ENCODE measurements at places on chromosomes 7 and 10.
A peak's percentile ranks its signal among the peaks of the same experiment; 100 is the strongest.

DNA sequence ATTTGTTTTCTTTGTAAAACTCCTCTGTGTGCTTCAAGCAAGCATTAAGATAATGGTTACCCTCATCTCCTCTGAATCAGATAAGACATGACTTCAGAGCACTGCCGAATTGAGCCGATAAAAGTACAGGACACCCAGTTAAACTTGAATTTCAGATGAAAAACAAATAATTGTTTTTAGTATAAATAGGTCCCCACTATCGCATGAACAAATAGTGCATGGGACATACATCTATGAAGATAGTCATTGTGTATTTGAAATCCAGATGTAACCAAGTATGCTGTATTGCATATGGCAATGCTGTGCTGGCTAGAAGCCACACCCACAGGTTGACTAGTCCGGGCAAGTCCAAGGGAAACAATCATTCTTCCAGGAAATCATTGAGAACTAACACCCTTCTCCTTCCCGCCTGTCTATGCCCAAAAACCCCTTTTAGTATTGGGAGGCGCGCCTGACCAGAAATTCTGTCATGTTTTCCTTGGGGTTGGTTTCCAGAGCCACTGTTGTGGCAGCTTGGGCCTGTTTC lies 12.6 kb upstream of the FGFR2 start:
- no peak for DNase-seq

- peak; percentile 92 for DNase-seq
Observed at GRCh38 chr7:156949541-156950380, at the start of gene NOM1. Gene NOM1 (plus strand): TSS chr7:156949712. CDS start chr7:156949738, 26 bp downstream.

- no peak for DNase-seq
Observed at GRCh38 chr10:94850766-94851165, 87.7 kb upstream of the CYP2C9 start.

DNA sequence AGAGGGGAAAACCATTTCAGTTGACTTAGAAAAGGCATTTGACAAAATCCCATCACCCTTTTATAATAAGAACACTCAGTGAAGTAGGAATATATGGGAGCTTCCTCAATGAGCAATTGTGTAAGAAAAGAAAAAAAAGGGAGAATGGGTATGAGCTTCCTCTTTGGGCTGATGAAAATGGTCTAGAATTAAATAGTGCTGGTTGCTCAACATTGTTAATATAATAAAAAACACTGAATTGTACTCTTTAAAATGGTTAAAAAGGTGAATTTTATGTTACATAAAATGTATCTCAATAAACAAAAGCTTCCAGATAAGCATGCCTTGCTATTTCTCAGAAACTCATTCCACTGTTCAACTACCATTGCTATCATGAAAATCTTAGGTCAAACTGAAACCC lies 40.6 kb downstream of the LRRC17 start:
- no peak for DNase-seq

DNA sequence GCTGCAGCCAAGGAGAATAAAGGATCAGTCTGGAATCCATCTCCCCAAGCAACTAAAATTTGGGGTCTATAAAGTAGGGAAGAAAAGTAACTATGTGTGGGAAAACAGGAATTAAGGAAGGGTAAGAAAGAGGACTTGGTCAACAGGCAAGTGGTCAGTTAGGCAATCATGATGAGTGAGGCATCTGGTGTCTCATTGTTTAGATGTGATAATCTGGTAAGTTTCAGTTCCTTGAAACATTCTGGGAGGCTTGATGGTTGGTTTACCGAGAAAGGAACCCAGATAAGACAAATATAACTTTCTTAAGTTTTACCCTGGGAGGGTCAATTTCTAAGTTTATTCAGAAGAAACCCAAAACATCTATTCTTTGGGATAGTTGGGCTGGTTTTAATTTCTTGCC lies 22.3 kb downstream of the HYAL4 start:
- DNase-seq, result no peak

DNA sequence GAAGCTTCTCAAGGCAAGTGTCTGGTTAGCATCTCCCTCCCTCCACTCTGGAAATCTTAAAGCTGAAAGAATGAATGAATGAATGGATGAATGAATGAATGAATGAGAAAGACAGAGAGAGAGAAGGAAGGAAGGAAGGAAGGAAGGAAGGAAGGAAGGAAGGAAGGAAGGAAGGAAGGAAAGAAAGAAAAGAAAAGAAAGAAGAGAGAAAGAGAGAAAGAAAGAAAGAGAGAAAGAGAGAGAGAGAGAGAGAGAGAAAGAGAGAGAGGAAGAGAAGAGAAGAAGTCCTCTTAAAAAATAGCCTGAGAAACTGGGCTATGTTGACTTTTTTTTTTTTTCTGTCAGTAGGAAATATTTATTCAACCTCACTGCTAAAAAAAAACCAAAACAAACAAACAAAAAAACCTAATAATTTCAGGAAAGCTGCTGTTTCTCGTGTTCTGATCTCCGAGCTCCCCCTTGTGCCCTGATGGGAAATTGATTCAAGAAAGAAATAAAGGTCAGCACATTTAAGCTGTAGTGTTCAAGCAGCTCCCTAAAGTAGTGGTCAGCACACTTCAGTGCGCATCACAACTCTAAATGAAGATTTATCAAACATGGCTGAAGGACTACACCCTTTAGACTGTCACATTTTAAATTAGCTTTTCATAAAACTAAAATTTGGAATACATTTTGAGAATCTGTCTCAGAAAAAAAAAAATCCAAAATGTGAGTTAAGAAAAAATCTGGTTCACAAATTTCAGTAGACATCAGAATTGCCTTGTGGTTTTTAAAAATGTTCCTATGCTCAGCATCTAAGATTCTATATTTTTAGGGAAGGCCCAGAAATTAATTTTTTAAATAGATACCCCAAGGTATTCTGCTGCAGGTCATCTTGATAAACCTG lies 154.3 kb downstream of the ELAPOR2 start:
- no peak for DNase-seq

DNA sequence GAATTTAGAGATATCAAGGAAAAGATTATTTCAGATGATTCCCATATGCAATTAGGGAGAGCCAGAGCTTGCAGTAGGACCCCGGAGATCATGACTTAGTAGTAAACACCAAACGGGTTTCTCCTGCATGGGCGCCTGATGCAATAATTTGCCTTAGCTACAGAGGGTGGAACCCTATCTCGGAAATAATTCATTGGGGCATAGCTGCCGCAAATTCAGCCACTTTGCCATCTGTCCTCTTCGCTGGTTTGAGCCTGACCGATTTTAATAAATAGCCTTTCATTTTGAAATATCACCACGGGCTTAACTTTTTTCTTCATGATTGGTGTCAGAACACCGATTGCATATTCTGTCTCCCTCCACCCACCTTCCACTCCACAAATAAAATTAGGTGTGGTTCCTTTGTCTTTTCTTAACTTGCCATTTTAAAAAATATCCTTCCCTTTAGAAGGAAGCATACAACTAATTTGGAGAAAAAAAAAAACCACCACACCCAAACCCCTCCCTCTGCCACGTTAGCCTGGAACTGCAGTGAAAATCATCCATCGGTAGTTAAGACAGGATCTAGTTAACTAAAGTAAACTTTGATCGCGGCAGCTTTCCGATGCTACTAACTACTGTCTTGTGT lies 1.4 kb downstream of the GARS1 start:
- DNase-seq, result peak; percentile 30

DNA sequence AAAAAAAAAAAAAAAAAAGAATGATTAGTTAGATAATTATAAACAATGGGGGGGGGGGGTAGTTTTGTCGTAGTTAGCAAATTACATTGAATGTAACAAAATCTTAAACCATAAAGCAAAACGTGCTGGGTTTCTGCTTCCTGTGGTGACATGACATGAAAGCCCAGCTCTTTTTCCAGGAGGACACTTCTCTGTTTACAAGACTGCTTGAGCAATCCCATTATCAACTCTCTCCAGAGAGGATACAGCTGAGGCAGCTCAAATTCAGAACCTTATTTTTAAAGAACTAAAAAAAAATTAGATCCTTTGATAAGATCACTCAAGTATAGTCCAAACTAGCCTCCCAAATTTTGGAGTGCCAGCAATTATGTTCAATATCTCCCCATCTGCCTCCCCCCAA lies 58.6 kb downstream of the ADRB1 start:
- no peak for DNase-seq

DNA sequence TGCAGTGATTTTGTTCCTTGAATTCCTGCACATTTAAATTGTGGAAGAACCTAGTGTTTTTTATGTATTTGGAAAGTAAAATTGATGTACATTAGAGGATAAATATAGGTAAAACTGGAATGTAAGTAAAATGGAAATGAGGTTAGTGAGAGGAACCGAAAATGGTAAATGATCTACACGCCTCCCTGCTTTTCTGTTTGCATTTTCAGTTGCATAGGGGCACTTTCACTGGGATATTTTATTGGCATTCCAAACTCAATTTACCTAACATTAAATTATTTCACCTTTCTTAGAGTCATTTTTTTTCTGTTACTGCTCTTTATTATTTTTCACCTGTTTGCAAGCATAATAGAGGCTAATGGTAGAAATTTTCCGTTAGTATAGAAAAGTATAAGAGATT lies 8.0 kb downstream of the CDK13 start:
- DNase-seq, result no peak

DNA sequence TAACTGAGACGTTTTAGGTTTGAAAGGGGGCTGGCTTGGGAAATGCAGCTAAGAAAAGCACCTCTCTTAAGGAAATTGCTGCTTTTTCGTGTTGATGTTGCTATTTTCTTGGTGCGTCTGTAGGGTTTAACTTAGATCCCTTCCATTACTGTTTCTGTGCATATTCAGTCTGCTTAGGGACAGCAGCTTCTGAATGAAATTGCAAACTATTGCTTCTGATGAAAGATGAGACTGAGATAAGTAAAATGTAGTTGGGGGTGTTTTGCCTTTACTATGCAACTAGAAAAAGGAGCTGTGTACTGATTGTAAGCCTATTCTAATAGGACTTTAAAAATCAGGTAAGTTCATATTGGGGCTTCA lies 772 bp downstream of the HDAC9 start:
- DNase-seq, result no peak

GRCh38 chr7:70457883-70458680 lies 673.9 kb upstream of the GALNT17 start:
- DNase-seq, result no peak

Measured in germinal center (tissue), 1 donor.